Motor neuron (in vitro differentiated cells): ENCODE measurements at places on chromosomes 12 and 14.
A peak's percentile ranks its signal among the peaks of the same experiment; 100 is the strongest.

- ATAC-seq, result no peak
These were observed 19.1 kb downstream of the ANKRD9 start for GRCh38 chr14:102490456-102490855.

- no peak for ATAC-seq
These were observed 70.1 kb downstream of the SYNE2 start for GRCh38 chr14:63922696-63923421.

- no peak for ATAC-seq
These were observed 86.6 kb upstream of the TMEM263 start for GRCh38 chr12:106868982-106869700.

DNA sequence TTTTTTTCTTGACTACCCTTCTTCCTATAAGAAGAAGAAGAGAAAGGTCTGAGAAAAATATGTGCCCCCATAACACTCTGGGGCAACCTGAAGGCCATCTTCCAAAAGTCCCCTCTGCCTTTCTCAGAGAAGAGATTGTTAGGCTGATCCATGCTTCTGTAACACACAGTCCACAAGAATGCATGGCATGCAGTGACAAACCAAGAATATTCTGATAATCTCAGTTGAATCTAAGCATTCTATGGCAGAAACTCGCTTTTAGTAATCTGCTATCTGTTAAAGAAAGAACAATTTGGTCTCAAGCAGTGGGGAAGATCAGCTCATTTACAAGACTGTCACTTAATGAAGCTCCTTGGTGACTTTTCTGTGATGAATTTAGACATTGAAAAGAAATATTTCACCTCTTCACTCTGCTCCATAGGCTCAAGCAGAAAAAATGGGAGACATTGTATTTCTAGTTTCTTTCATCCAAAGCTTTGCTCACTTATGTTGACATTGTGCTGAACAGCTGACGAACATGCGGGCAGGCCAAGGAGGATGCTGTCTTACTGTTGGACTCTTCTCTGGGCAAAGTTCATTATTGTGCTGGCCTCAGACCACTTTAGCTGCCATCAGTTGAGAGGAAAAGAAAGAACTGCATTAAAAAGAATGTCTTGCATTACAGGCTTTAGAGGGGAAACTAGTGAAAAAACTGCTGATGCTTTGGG is 957.1 kb downstream of the DIO2 start:
- ATAC-seq, result no peak

DNA sequence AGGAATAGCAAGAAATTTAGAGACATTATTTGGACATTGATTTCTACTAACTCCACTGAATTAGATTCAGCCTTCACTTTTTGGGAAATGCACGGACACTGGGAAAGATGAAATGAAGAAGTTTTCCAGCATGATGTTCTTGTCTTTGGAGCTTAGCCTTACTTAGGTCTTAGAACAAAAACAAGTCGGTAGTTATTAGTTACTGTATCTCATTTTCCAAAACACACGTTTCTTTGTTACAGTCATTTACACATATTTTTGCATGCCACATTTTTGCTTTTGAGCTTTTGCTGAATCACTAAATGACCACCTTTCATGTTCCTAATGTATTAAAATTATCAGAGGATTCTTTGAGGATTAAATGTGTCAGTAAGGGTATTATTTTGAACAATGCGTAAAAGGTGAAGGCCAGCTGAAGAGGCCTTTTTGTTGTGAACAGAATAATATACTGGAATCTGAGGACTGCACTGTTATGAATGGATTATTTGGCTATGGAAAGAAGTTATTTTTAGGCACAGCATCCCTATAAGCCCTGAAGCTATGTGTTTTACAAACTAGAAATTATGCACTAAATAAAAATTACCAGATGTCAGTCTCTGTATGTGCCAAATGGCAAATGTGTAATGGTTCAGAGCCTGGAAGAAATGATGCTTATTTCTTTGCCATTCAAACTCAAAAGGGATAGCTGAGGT is 138.2 kb downstream of the SRGAP1 start:
- no peak for ATAC-seq

DNA sequence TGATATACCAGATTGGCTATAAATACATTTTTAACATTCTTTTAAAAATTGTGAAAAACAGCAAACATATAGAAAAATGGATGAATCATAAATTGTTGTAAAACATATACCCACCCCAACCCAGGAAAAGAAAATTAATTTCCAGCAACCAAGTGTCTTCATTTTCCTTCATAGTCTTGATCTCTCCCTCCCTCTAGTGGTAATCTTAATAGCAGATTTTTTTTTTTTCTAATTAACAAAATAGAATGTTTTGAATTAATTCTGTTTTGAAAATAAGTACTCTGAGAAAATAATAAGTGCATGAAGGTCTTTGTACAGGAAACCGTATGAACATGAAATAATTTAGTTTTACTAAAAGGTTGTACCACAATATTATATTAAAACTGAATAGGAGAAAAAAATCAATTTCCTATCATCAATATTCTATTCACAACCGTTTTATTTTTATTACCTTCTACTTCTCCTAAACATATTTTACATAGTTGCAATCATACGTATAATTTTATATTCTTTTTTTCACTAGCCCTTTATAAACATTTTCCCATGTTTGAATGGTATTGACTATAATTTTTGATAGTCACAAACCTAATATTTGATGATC is 7.0 kb downstream of the ETNK1 start:
- no peak for ATAC-seq

GRCh38 chr12:120350576-120351350 is 18.2 kb downstream of the MSI1 start:
- no peak for ATAC-seq

DNA sequence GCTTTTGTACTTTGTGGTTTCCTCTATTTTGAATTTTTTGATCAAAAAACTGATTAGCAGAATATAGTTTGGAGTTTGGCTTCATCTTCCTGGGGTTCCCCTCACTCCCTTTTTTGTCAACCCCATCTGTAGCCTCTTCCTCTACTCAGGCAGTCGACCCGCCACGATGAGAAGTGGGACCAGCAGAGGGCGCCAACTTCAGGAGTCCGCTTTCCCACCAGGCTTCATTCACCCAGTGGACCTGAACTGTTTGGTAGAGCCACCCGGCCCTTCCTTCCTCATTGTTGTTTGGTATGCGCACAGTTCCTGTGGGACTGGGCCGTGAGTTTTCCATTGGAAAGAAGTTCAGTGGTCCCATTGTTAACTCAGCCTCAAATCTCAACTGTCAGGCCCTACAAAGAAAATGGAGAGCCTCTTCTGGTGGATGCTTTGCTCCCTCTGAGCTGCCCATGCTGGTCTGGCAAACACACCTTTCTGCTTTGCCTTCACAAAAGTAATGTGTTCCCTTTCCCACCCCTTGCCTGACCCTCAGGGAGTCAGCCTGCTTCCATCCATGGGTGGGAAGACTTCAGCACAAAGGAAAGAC is 21.7 kb downstream of the TMBIM6 start:
- peak; percentile 43 for ATAC-seq

- ATAC-seq, result no peak
These were observed 154.0 kb upstream of the BCL2L14 start for GRCh38 chr12:11916771-11917170.

- peak; percentile 48 for ATAC-seq
These were observed 110.6 kb upstream of the TMEM132D start for GRCh38 chr12:130014485-130014807.

DNA sequence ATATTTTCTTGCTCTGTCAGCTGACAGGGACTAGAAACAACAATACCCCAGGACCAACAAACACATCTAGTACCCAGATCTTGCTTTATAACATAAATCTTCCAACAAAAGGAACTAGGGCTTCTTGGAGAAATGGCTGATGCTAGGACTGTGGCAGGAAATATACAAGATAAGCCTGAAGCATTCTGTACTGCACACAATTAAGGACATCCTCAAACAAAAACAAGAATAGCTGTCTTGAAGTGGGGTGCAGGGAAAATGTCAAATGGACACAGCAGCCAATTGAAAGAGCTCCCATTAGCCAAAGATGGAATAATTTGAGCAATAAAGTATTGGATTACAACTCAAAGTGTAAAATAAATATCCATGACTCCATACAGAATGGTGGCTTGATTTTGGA is 50.0 kb downstream of the LGMN start:
- ATAC-seq, result no peak

GRCh38 chr14:78576437-78577166 is 406.4 kb downstream of the NRXN3 start:
- ATAC-seq, result no peak

DNA sequence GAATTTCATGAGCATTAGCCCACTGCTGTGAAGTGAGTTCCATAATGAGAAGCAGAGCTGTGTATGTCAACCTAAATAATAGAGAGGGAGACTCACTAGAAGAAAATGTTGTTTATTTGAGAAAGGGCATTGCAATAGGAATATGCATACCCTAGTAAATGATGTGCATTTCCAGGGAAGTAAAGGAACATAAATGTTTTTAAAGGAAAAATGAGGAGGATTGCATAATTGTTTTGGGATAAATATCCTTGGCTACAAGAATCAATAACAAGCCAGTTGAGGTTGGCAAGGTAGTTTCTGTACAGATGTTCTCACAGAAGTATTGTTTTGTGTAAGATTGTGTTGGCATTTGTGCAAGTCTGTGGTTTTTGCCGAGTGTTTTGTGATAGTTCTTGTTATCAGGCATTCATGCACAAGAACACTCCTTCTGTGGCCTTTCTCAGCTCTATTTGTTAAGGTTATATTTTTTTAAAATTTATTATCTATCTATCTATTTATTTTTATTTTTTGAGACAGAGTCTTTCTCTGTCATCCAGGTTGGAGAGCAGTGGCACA is 47.1 kb downstream of the EMP1 start:
- no peak for ATAC-seq

DNA sequence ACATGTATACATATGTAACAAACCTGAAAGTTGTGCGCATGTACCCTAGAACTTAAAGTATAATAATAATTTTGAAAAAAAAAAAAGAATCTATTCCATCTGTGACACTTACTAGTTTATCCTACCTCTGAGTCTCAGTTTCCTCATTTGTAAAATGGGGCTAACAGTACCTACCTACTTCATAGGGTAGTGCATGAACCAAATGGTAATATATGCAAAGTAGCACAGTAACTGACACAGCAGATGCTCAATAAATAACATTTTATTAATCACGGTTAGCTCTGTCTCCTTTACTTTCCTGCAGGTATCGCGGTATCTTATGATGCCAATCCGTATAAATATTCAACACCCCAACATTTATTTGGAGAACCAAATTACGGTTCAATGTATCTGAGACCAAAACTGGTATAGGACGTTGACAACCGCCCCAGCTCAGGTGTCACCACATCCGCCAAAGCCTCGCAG is 703 bp downstream of the TMED10 start:
- ATAC-seq, result peak; percentile 10

DNA sequence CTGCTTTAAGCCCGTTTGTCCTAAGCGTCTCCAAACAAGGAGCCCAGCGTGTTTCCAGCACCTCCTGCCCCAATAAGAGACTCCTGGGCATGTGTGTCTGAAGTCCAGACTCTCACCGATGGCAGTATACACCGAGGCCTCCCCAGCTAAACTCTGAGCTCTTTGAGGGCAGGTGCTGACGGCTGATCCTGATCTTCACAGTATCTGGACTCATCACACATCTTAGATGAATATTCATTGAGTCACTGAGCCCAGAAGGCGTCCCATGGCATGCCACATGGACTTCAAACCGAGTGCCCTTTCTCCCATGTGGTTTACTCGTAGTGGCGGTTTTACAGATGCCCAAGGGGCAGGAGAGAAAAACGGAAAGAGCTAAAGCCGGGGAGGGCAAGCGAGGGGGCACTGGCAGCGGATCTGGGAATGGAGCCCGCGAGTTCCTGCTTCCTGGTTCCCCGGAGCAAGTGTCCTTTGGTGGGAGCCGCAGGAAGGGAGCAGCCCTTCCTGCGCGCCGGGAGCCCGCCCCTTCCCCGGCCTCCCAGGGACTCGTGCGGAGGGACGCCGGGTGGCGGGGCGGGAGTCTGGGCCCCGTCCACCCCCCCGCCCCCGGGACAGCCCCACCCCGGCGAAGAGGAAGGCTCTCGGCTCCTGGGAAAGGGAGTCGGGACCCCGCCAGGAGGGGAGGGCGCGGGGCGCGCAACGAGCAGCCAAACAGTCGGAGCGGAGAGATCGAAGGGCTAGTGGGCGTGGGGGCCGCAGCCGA is 585 bp upstream of the TEAD4 start:
- peak; percentile 56 for ATAC-seq

GRCh38 chr12:1811948-1812291 is 8.4 kb upstream of the LRTM2 start:
- no peak for ATAC-seq

DNA sequence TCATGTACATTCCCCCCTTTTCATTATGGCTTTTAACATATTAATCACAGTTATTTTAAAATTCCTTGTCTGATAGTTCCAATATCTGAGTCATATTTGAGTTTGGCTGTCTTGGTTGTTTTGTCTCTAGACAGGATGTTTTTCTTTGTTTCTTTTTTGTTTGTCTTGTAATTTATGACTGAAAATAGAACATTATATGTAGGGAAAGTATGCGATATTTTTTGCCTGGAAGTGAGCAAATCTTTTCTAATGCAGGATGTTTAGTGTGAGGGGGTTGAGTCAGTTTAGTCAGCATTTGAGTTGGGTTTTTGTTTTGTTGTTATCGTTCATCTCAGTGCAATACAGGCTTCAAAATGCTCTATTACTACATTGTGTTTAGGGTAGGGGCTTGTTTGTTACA is 239.7 kb downstream of the SNAPC1 start:
- ATAC-seq, result no peak

DNA sequence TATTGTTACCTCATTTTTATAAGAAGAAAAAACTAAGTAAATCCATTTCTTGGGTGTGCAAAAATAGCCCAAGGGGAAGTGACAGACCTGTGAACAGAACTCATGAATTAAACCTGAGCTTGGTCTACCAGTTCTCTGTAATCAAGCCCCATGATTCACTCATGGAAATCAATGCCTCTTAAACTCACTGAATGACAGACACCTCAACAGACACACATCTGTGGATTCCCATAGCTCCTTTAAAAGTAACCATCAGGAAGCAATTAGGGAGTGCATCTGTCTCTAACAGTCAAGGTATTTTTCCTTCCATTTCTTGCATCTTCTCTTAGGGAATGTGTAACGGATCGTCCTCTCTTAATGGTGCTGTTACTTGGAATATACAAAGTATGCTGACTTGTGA is 215.0 kb upstream of the EEA1 start:
- no peak for ATAC-seq

- ATAC-seq, result no peak
These were observed 4.2 kb upstream of the CLECL1 start for GRCh38 chr12:9736936-9737705.

DNA sequence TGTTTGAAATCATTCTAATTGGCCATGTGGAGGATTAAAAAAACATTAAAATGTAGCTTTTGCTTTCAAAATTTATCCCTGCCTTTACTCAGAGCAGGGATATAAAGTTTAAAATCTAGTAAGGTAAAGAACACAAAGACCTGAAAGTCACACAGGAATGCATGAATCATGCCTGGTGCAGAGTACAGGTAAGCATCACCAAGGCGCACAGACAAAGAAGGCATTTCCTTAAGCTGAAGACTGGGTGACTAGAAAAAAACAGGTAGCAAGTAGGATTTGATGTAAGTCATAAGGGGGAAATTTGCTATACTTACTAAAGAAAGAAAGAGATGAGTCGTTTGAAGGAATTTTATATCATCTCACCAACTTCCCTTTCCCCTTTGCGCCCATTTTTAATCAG is 405.6 kb downstream of the GXYLT1 start:
- ATAC-seq, result no peak
